ENCODE measurements at places on chromosomes 1 and 21.

- peak; percentile 74 for DNase-seq
Measured at GRCh38 chr21:45923146-45923545, 58.4 kb upstream of the COL6A1 start.

DNA sequence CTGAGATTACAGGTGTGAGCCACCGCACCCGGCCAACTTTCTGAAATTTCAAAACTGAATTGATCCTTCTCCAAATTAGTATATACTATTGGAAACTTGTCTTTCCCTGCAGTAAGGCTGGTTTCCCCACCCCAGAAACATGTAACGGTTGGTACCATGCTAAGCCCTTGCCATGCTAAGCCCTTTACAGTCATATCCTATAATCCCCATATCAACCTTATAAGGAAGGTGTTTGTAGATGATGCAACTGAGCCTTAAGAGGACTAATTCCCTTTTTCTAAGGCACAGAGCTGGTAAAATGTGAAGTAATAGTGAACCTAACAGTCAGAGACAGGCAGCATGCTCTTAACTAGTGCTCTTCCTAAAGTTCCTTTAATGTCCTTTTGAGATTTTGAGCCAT lies 413.7 kb downstream of the DISC1 start:
- peak; percentile 8 for DNase-seq

DNA sequence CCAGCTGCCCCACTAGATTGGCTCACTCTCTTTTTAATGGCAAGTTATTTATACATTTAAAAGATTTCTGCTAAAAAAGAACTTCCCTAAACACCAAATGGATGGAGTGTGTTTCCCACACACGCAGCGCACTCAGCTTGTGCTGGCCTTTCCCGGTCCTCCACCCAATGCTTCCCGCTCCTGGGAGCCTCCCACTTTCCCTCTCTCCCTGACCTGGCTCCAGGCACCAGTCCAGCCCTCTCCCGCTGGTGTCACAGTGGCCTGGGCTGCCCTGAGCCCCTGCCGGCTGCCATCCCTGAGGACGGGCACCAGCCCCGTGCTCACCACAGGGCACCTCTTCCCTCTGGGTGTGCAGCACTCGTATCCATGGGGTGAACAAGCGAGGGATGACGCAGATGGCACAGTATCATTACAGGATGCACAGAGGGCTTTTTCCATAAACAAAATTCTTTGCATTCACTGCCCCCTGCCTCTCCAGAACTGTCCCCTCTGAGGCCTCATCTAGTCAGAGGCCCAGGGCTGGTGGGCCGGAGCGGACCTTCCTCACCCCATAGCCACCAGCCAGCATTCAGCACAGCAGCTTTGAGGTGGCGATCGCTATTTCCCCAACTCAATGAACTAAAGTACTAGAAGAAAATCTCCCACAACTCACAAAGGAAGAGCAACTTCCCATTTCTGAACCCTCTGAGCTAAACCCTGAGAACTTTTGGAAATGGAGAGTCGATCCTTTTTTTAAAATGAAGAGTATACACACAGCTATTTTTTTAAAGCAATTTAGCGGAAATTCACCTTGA lies 68.5 kb downstream of the SLC37A1 start:
- DNase-seq, result no peak

GRCh38 chr1:13748610-13749505 lies 48.9 kb downstream of the PRDM2 start:
- peak; percentile 99 for DNase-seq

GRCh38 chr1:61446531-61446991 lies 278.4 kb downstream of the TM2D1 start:
- no peak for DNase-seq

GRCh38 chr1:211715971-211716370 lies 40.5 kb upstream of the NEK2 start:
- no peak for DNase-seq

GRCh38 chr21:35084869-35085268 lies 35.8 kb upstream of the RUNX1 start:
- DNase-seq, result no peak

GRCh38 chr1:96366516-96366915 lies 355.1 kb upstream of the PTBP2 start:
- peak; percentile 3 for DNase-seq

- no peak for DNase-seq
Measured at GRCh38 chr1:36380782-36381181, 4.9 kb downstream of the STK40 start.

DNA sequence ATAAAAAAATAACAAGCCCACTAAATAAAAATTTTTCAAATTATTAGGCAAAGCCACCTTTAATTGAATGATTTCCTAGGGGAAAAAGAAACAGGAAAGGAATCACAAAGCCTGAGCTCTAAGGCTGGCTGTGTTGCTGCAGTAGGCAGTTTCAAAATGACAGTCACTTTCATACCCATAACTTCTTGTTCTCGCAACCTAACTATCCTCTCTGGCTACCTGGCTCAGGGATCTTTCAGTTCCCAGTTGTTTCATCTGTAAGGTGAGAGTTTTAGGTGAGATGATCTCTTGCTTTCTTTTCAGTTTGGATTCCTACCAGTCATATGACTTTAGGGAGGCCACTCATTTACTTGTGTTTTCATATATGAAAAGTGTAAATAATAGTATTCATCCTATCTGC lies 226.1 kb downstream of the ASTN1 start:
- no peak for DNase-seq

GRCh38 chr1:99250728-99251127 lies 13.6 kb upstream of the PLPPR4 start:
- no peak for DNase-seq

DNA sequence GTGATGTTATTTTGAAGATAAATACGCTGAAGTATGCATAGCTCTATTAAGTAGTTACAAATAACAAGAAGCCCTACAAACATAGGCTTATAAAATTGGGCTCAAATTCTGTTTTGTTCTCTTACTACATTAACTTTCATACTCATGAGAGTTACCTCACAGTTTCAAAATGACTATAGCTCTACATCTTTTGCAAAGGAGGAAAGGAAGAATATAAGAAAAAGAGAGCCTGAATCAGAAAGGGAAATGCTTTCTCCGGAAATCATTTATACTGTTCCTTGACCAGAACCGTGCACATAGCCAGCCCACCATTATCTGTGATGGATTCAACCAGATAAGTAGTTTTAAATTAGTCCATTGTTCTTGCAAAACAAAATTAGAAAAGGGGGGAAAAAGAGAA lies 1252.1 kb downstream of the NCAM2 start:
- no peak for DNase-seq

DNA sequence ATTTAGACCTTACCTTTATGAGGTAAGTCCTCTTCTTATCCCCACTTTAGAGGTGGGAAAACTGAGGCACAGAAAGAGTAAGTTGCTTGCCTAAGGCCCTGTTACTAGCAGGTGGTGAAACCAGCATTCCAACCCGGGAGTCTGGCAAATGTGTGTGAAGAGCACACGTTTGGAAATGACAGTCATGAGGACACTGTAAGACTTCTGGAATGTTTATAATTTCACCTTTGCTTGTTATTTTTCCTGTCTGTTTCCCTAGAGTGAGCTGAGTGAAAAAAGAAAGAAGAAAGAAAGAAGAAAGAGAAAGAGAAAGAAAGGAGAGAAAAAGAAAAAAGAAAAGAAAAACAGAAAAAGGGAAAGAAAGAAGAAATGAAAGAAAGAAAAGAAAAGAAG lies 21.2 kb upstream of the LGALS8 start:
- no peak for DNase-seq
